ENCODE measurements at places on chromosomes 2 and 18. TPM values are rescaled to one million over a fixed set of nuclear protein-coding genes. Genes with fewer than 3 reads are reported as not detected.

The RNF181 gene
- 212 TPM for total RNA-seq

The ATP5F1A gene
- total RNA-seq: 544 TPM

The PLEK gene
- total RNA-seq: not detected

The NPPC gene
- not detected for total RNA-seq

The KCNG2 gene
- 4.7 TPM for total RNA-seq

The IL1B gene
- total RNA-seq: 69.0 TPM

The CABYR gene
- 6.9 TPM for total RNA-seq

The FZD7 gene
- 30.3 TPM for total RNA-seq

The NEU2 gene
- not detected for total RNA-seq

The CAVIN2 gene
- 16.9 TPM for total RNA-seq
